NCI-H69 (cell line): ENCODE measurements at places on chromosomes 1 and 21.

GRCh38 chr1:196148367-196148970 lies 459.8 kb downstream of the KCNT2 start:
- DNase-seq: peak; percentile 58

DNA sequence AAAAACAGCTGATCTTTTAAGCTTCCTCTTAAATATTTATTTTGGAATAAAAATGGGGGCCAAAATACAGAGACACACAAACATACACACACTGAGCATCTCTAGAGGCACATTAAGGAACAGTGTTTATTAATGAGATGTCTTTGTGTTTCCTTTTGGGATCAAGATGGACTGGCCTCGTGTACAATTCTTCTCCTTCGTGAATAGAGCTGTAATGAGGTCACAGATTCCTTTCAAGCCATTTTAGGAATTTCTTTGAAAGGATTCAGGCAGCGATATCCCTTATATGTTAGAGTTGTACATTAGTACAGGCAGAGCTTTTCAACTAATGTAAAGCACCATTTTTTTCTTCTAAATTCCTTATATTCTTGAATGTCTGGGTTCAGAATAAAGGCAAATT lies 295.7 kb downstream of the CHRM3 start:
- DNase-seq: no peak

DNA sequence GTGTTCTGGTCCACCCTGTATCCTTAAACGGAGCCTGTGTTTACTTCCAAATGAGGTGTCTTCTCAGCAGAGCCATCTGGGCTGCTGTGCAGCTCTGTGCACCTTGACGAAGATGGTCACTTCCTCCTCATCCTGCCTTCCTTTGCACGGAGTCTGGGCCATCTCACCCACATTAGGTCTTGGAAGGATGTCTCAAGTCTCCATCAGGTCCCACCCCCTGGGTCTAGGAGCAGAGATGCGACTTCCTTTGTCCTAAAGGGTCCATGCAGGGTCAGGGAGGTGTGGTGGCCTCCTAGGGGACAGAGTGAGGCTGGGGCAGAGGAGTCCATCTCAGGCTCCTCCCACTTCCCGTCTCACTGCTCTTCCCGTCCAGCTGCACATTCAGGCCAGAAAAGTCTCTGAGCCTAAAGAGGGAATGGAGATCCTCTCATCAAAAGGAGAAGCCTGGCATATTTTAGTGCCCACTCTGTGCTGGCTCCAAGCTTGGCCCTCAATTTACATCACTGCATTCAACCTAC lies 209.2 kb downstream of the MATN1 start:
- peak; percentile 3 for DNase-seq

DNA sequence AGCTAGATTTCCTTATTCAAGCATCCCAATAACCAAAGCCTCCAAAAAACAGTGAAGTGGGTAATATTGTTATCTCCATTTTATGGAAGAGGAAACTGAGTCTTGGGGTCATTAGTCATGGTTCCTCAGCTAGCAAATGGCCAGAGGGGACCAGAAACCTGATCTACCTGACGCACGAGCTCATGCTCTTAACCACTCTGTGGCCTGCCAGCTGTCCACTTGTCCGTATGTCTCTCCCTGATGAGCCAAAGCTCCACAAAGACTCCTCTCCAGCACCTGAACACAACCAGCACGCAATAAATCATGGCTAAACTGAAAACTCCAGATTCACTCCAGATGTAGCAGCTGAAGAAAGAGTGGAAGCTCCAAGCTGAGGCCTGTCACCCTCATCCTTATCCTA lies 5.8 kb downstream of the CAPN8 start:
- no peak for DNase-seq

- DNase-seq: no peak
These were observed 30.8 kb upstream of the ABCG1 start for GRCh38 chr21:42187976-42188653.
